ENCODE measurements at places on chromosomes 16 and 17. TPM values are rescaled to one million over a fixed set of nuclear protein-coding genes. Genes with fewer than 3 reads are reported as not detected.

- DNase-seq, result no peak
Measured at GRCh38 chr17:36136036-36136435, 32.4 kb downstream of the CCL4 start.

The KIF1C gene
- total RNA-seq, result 48.8 TPM

DNA sequence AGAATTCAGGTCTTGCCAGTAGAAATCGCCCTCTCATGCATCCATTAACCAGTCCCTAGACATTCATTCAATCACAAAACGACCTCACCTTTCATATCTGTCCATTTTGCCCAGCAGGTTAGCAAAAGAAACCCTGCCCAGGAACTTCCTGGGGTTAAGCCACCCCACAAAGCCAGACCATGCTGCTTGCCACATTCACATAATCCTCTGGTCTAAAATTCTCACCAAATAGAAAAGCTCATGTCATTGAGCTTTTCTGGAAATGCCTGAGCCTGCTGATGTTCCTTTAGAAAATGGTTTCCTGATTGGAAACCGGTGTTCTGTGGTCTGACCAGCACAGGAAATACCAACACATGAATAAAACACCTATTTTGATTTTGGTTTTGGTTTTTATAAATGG lies 21.6 kb upstream of the DYNLRB2 start:
- DNase-seq, result no peak

GRCh38 chr17:6872936-6873335 lies 41.4 kb upstream of the TEKT1 start:
- DNase-seq, result no peak

DNA sequence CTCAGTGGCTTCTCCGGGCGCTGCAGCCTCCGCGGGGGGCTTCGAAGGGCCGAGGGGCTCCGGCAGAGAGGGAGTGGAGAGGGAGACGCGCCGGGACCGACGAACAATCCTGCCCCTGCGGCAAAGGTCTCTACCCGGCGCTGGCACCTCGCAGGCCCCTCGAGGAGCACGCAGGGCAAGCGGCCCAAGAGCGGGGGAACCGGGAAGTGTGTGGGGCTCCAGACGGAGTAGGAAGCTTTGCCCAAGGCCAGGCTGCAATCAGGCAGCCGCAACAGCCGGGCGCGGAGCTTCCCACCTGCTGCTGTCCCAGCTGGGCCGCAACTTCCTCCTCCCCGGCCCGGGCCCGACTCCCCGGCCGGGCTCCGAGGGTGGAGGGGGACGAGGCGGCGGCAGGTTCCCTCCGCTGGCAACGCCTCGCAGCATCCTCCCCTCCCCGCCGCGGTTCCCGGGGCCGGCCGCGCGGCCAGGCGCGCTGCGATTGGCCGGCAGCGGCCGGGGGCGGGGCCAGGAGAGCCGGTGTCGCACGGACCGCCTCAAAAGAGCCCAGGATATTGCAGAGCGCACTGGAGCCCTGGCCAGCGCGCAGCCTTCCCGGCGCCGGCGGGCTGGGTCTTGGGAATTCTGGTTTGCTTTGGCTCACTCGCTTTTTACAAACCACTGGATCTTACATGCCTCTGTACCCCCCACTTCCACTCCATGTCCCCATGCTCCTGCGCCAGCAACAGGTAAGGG lies at the start of gene KCNJ2:
Gene KCNJ2, plus strand, starts transcription at position 556 of the 732 bp plus-strand sequence. CDS start 5,508 bp downstream, outside the sequence.
- DNase-seq, result peak; percentile 67

All from activated CD4-positive, alpha-beta T cell treated with anti-CD3 and anti-CD28 coated beads, Interleukin-2, amount 10 ng/mL, durations not matched to agents 7 days and 5 days (primary cell).